ENCODE measurements at places on chromosomes 7 and 10.

- DNase-seq: no peak
Measured at GRCh38 chr7:108327353-108327752, 128.9 kb downstream of the NRCAM start.

GRCh38 chr7:39493934-39494333 is 72.3 kb upstream of the YAE1 start:
- DNase-seq: no peak

- DNase-seq: no peak
Measured at GRCh38 chr7:120402801-120403200, 129.8 kb downstream of the KCND2 start.

DNA sequence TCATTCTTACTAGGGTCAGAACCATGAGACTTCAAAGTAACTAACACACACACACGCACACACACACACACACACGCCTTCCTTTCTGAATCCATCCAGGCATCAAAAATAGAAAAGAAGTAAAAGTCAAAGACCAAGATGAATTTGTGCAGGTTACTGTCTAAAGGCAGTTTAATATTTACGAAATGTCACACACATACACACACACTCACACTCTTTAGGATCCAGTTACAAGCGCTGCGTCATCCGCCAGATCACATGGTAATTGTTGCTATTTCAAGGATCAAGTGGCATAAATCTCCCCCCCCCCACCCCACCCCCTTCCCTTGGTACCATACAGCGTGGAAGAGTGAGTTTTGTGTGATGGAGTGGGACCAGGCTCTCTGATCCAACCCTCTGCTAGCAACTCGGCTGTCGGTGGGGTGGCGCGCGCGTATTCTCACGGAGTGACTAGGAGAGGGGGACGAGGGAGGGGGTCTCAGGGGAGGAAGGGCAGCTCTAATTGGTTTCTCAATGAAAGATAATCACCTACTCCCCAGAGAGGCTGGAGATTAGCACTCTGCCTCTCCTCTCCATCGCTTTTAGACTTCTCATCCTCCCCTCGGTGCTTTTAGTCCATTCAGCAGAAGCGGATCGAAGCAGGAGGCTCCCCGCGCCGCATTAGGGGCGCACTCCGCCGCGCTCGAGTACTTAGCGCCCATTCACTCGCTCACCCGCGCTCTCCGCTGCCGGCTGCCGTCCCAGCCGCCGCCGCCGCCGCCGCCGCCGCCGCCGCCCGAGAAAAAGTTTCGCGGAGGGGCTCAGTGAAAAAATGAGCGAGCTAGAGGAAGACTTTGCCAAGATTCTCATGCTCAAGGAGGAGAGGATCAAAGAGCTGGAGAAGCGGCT is 83.5 kb upstream of the PRKG1 start:
- DNase-seq: no peak

- no peak for DNase-seq
Measured at GRCh38 chr7:377080-378040, 87.4 kb downstream of the FOXL3 start.

DNA sequence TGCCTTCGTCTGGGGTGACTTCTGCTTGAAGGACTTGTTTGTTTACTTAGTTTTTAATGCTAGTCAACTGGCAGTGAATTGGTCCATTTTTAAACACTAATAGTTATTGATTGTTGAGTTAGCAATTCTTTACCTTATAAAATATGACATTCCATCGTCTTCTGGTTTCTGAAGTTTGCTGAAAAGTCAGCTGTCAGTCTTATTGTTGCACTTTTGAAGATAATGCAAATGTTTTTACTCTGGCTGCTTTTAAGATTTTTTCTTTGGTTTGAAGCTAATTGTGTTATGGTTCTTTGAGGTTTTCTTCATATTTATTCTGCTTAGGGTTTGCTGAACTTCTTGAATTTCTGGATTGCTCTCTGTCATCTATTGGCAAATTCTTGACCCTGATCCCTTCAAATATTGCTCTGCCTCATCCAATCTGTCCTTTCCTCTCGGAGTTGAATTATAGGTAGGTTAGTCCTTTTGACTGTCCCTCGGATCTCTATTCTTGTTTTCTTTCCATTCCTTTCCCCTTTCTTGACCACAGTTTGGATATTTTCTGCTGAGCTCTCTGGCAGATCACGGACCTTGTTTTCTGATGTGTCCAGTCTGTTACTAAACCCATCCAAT is 24.2 kb downstream of the MGMT start:
- no peak for DNase-seq

DNA sequence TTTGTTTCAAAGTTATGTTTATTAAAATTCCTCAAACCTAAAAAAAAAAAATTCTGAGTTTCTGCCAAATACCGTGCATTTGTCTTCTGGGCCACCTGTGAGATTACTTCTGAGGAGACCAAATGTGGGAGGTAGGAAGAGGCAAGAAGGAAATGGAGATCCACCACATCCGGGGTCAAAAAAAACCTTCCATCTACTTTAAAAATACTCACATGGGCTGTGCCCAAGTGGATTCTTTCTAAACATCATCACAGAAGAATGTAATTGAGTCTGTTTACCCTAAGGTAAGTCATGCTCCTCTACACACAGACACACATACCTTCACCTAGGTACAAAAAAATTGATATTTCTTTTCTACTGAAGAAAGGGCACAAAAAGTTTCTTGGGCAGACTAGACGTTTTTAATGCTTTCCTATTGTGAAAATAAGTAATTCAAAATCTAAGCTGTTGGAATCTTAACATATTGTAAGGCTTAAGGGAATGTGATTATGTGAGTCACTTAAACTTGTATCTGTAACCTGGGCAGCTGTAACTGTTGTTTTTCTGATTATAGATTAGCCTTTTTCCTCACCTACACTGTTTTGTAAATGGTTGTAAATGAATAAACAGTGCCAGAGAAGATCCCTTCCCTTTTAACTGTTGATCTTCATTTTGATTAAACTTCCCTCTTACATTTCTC is 19.1 kb upstream of the SPOCK2 start:
- DNase-seq: no peak

- DNase-seq: no peak
Measured at GRCh38 chr7:4074407-4074806, 607.7 kb upstream of the FOXK1 start.

GRCh38 chr7:3282457-3282856 is 18.6 kb upstream of the SDK1 start:
- no peak for DNase-seq
